Cardiac muscle cell (in vitro differentiated cells and primary cell): ENCODE measurements at places on chromosomes 13 and 19. TPM values are rescaled to one million over a fixed set of nuclear protein-coding genes. Genes with fewer than 3 reads are reported as not detected.
A peak's percentile ranks its signal among the peaks of the same experiment; 100 is the strongest.

Gene FCER2
- not detected in 2 replicates for total RNA-seq

Gene KASH5
- total RNA-seq: 0.27 TPM in 1 of 2 replicates, not detected in the other

Gene HTR2A
- not detected in 2 replicates for total RNA-seq

DNA sequence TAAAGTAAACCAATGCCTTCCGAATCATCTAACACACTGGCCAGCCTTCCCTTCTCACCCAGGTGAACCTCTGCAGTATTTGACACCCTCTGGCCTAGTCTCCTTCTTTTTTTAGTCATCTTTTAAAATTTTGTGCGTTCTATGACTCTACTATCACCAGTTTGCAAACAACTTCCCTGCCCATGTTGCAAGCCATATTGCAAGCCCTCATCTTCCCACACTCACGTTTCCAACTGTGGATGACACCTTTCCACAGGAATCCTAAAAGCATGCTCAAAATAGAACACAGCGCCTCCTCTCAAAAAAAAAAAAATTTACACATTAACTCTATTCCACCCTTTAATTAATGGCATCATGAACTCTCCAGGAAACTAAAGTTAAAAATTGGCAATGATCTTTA, 440.1 kb downstream of the EFNB2 start:
- no peak overlapping the region for H3K4me3 ChIP-seq
- no peak overlapping the region for H3K27ac ChIP-seq
- DNase-seq: no peak
- peaks cover 3% of the 10 kb centered on the region for H3K4me1 ChIP-seq
- no peaks in the 10 kb centered on the region for H3K36me3 ChIP-seq

DNA sequence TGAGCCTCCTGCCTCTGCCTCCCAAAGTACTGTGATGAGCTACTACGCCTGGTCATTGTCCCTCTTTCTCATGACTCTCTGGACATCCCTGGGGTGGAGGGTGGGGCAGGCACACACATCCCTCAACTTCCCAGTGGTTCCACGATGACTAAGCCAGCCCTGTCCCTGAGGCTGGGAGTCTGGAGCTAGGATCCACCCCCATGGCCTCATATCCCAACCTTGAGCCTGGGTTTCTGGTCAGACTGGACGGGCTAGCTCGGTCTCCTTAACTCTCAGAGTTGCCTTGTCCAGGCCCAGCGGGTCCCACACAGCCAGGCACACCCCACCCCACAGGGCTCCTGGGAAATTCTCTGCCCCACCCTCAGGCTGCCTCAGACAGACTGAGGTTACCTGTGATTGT, 19.6 kb downstream of the IER2 start:
- no peak overlapping the region for H3K27ac ChIP-seq
- no peaks in the 10 kb centered on the region for H3K36me3 ChIP-seq
- H3K4me1 ChIP-seq: peaks cover 5% of the 10 kb centered on the region

GRCh38 chr19:12676384-12676792, 5.3 kb downstream of the DHPS start:
- no peak overlapping the region for H3K4me3 ChIP-seq
- H3K36me3 ChIP-seq: peaks cover 27% of the 10 kb centered on the region
- H3K4me1 ChIP-seq: no peaks in the 10 kb centered on the region
- H3K27me3 ChIP-seq: no peaks in the 10 kb centered on the region
- DNase-seq: peak; percentile 83
